Hypothalamus (tissue), 51 donors: ENCODE measurements at places on chromosomes 5 and 9.

DNA sequence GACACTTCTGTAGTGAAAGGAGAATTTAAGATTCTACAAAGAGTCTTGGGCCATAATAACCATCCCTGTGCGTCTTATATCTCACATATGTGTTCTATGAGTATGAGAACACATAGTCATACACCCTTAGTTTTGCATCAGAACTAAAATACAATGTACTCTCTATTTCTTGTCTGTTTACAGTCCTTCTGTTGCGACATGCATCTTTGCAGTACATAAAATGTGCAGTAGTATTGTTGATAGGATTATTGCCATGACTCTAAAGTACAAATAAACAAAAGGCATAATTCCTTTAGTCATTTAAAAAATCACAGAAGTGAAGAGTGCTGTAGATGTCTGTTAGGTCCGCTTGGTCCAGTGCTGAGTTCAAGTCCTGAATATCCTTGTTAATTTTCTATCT lies 201.9 kb downstream of the NR3C1 start:
- no peak for DNase-seq

DNA sequence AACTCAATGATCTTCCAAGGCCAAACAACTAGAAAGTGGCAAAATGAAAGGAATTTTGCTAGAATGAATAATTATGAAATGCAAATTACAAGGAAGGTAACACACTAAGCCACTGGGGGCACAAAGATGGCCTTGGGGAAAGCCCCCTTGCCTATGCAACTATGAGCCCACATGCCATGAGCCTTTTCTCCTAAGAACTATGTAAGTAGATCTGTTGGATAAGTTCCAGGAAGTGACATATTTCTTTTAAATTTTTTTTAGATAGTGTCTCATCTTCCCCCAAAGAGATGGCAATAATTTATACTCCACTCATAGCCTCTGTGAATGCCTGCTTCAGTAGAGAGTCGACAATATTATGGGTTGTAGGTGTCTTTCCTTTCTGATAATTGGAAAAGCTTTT lies 257.8 kb downstream of the AUH start:
- no peak for DNase-seq

DNA sequence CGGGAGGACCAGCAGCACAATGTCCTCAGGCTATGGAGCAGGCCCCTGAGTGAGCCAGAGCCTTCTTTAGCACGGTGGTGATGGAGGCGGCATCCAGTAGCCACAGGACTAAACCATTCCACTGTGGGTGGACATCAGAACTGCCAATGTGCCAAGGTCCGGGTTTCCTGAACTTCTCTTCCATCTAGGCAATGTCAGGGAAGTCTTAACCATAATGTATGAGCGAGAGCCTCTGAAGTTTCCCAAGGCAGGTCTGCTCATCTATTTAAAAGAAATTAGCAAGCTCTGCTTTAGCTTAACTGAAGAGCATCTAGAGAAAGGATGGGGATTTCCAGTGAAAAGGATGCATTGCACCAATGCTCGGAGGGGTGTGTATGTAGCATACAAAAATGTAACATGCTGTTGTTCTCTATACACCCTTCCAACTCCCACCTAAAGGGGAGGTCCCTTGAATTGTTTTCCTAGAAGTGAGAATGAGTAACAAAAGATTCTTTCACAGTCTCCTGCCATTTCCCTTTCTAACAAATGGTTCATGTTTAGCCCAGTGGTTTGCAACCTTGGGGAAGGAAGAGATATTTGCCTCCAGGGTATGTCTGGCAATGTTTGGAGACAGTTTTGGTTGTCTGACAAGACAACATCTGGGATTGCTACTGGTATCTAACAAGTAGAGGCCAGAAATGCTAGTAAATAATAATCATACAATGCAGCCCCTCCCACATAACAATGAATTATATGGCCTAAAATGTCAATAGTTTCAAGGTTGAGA lies 6.1 kb upstream of the RXFP3 start:
- no peak for DNase-seq

GRCh38 chr5:154977409-154977808 lies 36.1 kb upstream of the KIF4B start:
- no peak for DNase-seq

- DNase-seq, result no peak
Observed at GRCh38 chr5:166353580-166353979, 1937.9 kb upstream of the WWC1 start.

- DNase-seq, result peak; percentile 13
Observed at GRCh38 chr9:86098824-86099700, at the start of gene GOLM1. Gene GOLM1, minus strand, starts transcription at chr9:86099558. Its CDS starts 20,238 bp downstream, at chr9:86079320.

DNA sequence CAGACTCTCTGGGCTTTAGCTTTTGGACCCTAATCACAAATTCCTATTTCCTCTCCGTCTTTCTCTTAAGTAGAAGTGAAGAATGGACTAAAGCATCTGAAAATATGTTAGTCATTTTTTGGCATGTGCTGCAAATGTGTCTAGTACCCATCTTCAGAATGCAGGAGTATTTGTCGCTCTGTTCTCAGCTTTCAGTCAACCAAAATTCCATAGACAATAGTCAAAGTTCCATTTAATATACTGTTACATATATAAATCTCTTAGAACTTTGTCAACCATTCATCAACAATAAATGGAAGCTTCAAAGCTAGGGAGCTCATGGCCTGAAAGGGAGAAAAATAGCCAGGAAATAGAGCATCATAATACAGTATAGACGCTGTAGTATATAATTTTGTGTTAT lies 509.4 kb downstream of the BNC2 start:
- DNase-seq, result no peak

DNA sequence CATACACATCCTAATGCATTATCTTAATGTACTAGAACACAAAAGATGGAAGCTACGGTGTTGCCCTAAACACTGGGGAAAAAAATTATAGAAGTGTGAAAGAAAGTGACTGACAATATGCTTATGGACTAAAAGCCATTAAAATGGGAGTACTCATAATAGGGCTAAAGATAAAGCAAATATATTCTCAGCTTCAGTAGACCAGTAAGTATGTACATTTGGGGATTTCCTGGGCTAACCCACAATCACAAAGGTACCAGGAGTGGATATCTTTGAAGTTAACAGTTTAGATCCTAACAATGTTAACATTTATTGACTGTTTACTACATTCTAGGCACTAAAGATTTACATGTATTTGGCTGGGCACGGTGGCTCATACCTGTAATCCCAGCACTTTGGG lies 36.9 kb downstream of the PTGER4 start:
- no peak for DNase-seq

GRCh38 chr5:68343421-68343826 lies 127.9 kb downstream of the PIK3R1 start:
- DNase-seq, result no peak

- no peak for DNase-seq
Observed at GRCh38 chr9:68462105-68462775, 78.4 kb downstream of the TMEM252 start.

DNA sequence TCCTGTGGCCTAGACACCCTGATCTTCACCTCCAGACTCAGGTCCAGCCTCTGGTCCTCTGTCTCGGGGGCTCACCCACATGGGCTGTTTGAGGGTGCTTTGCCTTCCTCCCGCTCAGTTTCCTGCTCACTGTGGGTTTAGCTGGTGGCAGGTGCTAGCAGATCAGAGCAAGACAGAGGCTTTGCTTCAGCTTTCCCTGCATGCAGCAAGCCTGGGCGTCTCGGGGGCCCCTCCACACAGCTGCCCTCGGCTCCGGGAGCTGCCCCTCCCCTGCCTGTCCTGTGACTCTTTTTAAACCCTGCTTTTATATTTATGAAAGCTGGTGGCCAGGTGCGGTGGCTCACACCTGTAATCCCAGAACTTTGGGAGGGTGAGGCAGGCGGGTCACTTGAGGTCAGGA lies 14.6 kb downstream of the MRPL36 start:
- no peak for DNase-seq

- DNase-seq, result no peak
Observed at GRCh38 chr5:138721979-138722378, 31.2 kb upstream of the CTNNA1 start.

- no peak for DNase-seq
Observed at GRCh38 chr5:52981507-52981906, 7.6 kb upstream of the ITGA2 start.

DNA sequence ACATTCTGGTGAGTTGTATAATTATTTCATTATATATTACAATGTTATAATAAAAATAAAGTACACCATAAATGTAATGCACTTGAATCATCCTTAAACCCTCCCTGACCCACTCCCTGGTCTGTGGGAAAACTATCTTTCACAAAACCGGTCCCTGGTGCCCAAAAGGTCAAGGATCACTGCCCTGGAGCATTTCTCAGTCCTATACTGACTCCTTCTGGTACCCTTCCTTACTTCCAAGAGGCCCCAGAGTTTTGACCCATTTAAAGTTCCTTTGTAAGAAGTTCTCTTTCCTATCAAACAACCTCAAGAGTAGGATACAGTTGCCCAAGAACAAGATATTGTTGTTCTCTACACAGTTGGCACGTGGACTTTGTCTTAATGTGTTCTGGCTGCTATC lies 88.9 kb upstream of the TRPM3 start:
- DNase-seq, result no peak

DNA sequence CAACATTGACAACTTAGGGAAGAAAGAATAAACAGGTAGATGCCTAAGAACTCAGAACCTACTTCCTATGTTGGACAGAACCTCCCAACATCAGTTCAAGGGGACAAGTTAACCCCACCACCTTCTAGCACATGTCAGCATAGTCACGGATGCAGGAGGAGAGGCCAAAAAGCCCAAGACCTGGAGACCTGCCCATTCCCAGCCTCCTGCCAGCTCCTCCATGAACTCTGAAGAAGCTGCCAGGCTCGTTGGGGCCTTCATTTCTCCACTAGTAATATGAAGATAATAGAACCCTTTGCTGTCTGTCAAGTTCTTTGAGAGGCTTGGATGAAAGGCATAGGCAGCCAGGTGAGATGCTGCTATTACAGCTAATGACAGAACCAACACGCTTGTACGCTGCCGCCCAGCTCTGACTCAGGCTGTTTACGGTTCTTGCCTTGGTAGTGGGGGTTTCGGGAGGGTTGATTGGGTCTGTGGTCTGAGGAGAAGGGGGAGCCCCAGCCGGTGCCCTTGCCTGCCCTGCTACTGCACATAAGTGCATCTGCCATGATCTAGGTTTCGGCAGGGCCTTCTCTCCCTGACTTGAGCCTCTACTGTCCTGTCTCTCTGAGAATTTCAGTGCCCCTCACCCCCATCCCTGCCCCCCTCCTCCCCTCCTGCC lies 82.2 kb downstream of the NRG2 start:
- no peak for DNase-seq

DNA sequence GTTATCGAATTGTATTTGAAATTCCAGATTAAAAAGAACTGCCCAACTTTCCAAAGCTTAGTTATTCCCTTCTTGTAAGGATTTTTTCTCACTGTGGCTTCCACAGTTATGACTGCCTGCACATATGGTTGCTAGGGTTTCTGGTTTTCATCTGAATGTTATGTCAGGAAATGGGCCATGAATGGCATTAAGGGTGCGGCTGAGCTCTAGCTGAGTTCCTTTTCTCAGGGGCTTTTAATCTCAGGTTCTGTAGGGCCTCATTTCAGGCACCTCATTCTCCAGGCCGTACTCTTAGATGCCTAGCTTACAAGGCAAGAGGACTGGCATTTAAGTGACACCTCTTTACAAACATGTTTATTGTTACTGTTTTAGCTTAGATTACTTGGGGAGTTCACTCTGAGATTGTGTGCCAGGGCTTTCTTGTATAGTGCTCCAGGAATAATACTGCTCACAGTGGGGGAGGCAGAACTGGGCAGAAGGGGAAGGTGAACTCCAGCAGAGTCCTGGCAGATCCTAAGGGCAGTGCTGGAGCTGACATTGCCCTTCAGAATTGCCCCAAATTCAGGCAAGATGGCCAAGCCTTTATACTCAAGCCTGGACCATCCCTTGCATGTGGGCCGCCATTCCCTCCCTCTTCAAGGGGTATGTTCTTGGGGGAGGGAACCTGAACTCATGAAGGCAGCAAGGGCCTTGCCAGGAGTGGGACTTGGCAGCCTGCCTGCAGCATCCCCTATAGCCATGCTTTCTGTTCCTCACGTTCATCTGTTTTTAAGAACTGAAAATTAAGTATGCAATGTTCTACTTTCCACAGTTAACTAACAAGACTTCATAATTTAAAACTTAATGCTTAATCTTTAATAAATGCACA lies 111.5 kb downstream of the KDM4C start:
- no peak for DNase-seq

- no peak for DNase-seq
Observed at GRCh38 chr5:96852759-96853158, 23.5 kb upstream of the ERAP2 start.

GRCh38 chr9:117873664-117874063 lies 169.5 kb downstream of the TLR4 start:
- DNase-seq, result no peak

GRCh38 chr9:134984372-134985265 lies 66.9 kb upstream of the FCN1 start:
- no peak for DNase-seq

DNA sequence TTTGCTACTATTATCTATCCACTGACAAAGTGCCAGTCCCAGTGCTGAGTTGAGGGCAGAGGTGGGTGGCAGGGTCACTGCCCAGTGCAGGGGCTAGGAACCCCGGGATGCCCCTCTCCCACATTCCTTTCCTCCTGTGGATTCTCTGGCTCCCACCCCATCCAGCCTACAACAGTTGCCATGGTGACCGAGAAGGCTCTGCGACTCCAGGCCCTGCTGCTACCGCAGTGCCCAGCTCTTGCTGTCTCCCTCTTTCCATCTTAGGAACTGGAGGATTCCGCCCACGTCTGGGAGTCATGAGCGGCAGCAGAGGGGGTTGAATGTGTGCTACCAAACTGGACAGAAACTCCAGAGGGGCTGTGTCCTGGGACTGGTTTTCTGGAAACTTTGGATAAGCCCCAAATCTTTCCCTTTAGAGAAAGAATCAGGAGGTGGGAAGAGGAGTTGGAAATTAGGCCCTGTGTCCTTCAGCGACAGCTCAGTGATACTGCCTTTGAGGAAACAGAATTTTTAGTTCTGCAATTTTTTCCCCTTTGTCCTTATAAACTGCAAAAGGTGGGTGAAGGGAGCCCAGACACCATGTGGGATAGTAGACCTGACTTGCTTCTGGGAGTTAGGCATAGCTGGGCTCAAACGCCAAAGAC lies 20.7 kb upstream of the C5orf47 start:
- DNase-seq, result no peak

DNA sequence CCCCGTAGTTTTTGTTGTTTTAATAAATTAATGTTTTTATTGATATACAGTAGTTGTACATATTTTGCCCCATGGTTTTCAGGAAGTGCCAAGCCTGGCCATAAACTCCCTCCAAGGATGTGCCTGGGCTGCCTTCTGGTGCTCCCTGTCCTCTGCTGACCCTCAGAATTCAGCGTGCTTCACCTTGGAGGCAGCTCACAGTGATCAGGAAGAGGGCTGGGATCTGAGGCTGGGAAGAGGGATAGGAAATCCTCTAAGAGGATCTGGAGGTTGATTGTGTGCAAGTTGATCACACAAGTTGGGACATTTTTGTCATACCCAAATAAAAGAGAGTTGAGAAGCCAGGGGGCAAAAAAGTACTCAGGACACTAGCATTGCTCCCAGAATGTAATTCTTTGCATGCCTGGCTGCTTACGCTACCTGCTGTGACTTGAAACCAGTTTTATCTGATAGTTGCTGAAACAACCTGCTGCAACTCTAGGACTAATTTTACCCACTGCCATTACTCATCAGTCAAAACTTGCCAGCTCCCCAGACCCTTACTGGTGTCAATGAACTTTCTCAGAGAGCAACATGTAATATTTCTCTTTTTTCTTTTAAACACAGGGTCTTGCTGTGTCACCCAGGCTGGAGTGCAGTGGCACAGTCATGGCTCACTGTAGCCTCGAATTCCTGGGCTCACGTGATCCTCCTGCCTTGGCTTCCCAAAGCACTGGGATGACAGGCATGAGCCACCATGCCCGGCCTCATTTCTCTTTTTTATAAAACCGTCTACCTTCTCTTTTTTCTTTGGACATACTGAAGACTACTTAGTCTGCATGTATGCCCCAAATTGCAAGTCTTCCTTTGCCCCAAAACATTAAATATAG lies 29.0 kb downstream of the PDE6A start:
- no peak for DNase-seq
